ACHN (cell line): ENCODE measurements at places on chromosomes 3 and 15.

DNA sequence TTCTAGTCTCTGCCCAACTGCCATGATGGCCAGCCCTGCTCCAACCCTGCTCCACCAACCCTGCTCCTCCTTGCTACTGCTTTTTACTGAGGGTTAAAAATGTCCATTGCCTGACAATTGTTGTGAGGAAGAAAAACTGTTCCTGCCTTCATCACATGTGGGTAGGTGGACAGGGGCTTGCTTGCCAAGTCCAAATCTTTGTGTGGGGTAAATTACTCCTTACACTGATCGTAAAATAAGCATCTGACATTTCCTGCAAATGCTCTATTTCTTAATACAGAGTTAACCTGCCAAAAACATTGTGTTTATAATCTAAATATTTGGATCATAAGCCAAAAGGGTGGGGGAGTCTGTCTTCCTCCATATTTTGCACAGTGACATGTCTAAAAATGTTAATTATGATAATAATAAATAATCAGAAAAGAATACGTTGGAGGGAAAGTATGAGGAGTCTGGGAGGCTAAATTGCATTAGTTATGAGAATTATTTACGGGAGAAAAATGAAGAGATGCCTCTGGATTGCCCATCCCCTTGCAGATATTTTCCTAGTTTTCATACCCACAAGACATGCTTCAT lies 242.5 kb upstream of the TBL1XR1 start:
- no peak for DNase-seq

- DNase-seq, result no peak
Observed at GRCh38 chr3:50486219-50486888, 17.1 kb downstream of the CACNA2D2 start.

GRCh38 chr15:91549581-91549980 lies 303.9 kb upstream of the SLCO3A1 start:
- no peak for DNase-seq

GRCh38 chr15:91022832-91023129 lies 387 bp upstream of the VPS33B start:
- no peak for DNase-seq

DNA sequence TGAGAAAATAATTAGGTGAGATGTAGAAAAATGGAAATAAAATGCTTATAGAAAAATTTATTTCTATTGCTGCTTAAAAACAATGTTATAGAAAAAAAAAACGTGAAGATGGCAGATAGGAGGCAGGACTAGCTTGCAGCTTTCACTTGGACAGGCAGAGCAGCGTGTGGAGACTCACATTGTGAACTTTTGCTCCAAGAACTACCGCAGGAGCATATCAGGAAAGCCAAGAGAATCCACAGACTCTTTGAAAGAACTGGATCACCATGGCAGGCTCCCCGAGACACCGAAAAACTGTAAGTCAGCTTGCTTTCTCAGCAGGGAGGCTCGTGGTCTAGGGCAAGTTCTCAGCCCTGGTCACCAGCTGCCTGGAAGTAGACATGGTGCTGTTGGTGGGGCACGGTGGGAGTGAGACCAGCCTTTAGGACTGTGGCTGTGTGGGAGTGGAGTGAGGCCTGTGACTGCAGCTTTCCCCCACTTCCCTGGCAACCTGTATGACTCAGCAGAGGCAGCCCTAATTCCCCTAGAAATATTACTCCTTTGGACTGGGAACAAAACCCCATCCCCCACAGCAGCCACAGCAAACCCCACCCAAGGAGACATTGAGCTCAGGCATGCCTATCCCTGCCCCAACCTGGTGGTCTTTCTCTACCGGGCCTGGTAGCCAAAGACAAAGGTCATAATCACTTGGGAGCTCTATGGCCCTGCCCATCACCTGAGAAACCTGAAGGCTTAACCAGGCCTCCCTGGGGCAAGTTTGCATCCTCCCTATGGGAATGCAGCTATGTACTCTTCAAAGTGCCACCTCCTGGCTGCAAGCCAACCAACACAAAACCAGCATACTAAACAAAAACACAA lies 22.8 kb downstream of the STRIT1 start:
- DNase-seq, result no peak

DNA sequence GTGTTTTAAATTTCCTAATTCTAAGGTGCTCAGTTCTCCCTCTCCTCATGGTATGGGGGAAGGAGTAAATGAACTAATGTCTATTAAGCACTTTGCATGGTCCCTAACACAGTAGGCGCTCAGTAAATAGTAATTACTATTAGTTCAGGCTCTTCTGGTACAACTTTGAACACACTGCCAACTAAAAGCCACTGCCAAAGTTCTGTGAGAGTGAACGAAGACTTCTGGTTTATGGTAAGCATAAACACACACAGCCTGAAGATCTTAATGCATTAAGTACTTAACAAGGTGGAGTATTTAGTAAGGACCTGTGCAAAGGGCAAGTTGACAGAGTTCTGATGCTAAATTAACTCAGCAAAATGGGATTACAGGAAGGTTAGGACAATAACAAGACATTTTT lies 24.7 kb downstream of the RARB start:
- DNase-seq, result no peak

DNA sequence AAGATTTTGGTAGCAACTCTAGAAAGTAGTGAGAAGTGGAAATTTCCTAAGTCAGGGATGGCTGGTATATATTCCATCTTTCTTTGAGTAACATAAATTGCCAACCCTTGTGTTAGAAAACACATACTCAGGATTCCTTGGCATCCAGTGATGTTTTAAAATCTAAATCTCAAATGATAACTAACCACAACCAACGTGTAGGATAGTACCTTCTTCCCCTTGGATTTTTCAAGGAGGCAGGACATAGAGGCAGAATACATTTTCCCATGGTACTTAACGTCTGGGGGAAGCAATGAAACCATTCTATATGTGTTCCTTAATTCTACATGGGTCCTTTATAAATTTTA lies 93.4 kb downstream of the WDR76 start:
- DNase-seq, result no peak

- DNase-seq, result no peak
Observed at GRCh38 chr3:27726240-27726639, 4.1 kb upstream of the EOMES start.

GRCh38 chr3:125160606-125161371 lies 51.8 kb downstream of the SLC12A8 start:
- DNase-seq, result no peak

- DNase-seq, result no peak
Observed at GRCh38 chr15:94294556-94294955, 63.2 kb downstream of the MCTP2 start.

- DNase-seq, result no peak
Observed at GRCh38 chr15:33561407-33561806, 250.6 kb downstream of the RYR3 start.

GRCh38 chr15:63818191-63818590 lies 15.6 kb downstream of the HERC1 start:
- DNase-seq, result no peak

DNA sequence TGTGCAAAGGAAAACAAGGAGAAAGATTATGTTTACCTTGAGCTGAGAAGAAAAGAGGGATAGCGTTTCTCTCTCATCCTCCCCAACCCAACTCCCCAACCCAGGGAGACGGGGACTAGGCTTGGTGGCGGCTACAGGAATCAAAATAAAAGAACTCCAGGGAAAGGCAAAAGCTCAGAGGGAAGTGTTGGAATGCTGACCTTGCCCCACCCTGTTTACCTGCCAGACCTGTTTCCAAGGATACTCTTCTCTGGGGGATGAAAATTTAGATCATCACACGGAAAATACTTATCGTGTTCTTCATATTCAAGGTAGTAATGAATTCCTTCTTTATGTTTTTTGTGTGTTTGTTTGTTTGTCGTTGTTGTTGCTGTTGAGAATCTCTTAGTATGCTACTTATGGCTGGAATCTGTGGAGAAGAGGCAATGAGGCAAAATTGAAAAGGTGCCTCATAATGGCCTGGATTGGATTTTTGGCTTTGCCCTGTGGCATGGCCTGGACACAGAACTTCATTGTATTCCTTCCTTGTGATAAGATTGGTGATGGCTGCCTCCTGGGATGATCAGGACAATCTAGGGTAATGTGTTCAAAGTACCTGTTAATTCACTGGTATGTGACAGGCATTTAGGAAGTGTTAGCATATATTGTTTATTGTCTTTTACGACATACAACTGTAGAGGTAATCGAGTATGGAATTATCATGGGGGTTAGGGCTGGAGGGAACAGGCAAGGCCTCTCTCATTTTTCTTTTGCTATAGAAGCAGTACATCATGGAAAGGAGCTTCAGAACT lies 11.1 kb upstream of the TPRG1 start:
- no peak for DNase-seq

- no peak for DNase-seq
Observed at GRCh38 chr15:32849769-32850668, 132.2 kb downstream of the GREM1 start.

DNA sequence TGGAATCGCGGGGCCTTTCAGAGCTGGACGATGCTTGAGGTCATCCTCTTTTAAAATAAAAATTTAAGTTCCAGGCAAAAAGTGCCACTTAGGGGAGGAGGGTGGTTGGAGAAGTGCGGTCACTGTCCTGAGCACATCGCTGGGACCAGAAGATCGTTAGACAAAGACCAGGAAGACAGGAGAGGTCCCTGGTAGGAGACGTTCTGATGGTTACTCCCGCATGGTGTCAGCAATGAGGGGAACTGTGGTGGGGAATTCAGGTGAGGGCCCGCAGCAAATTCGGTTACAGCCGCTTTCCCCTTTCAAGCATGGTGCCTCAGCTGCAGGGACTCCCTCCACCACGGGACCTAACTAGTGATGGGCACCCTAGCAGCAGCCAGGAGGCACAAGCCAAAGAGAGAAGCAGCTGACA lies 1.0 kb upstream of the ISY1 start:
- DNase-seq, result peak; percentile 17

DNA sequence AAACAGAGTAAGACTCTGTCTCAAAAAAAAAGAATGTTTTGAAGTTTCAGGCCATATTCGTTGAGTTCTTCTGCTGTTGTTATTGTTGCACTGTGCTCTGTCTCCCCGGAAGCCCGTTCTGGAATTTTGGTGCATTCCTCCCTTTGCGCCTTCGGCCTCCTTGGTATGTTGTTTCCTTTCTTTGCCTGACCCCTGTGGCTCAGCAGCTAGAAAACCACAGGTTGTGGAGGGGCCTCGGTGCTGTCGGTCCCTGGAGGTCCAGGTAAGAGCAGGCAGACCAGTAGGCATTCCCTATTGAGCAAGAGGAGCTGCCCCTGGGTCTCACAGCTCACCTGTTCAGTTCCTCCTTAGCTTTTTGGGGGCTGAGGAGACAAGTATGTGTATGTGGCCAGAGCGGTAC lies 51.0 kb upstream of the DLG1 start:
- DNase-seq, result no peak
